ENCODE measurements at places on chromosomes 4 and X. TPM values are rescaled to one million over a fixed set of nuclear protein-coding genes. Genes with fewer than 3 reads are reported as not detected.

ADAM29 gene
- not detected for total RNA-seq

GPC3 gene
- total RNA-seq: not detected

TLR8 gene
- total RNA-seq: not detected

SLC10A6 gene
- 0.79 TPM for total RNA-seq

PCDH7 gene
- total RNA-seq: 0.20 TPM
